BJ (cell line): ENCODE measurements at places on chromosomes 6 and 20.

DNA sequence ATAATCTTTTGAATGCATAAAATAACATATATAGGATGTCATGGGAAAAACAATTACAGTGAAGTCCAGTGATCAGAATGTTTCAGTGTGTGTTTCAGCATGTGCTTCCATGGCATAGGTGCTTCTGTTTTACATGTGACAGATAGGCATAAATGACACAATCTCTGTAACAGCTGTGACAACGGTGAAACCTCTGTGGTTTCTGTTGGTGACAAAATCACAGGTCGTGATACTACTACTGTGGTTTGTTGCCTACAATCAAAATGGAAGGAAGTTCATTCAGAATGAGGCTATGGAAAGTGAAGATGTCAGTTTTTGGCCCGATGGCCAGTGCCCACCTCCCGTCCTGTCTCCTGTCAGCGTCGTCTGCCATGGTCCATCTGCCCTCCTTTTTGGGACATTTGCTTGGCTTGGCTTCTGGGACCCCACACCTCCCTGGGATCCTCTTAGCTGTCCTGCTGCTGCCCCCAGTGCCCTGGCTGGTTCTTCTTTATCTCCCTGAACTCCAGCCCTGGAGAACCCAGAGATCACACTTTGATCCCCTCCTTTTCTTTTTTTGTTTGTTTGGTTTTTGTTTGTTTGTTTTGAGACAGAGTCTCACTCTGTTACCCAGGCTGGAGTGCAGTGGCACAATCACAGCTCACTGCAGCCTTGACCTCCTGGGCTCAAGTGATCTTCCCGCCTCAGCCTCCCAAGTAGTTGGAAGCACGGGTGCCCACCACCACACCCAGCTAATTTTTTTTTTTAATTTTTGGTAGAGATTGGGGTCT, 79.3 kb upstream of the NAA20 start:
- DNase-seq = no peak

DNA sequence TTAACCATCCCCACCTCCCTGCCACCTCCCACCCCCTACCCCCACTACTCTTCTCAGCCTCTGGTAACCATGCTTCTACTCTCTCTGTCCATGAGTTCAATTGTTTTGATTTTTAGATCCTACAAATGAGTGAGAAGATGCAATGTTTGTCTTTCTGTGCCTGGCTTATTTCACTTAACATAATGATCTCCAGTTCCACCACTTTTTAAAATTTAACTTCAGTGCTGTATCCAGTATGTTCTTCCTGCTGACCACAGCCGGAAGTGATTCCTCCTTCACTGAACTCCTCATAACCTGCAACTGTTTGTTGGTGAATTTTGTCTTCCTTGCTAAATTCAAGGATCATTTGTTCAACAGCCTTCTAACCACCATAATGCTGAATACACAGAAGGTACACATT, 3.9 kb downstream of the MAP7 start:
- no peak for DNase-seq

- no peak for DNase-seq
Observed at GRCh38 chr20:610130-611046, at the start of gene TCF15. Gene TCF15, minus strand, starts transcription at chr20:610309. Its CDS starts 72 bp downstream, at chr20:610237.

DNA sequence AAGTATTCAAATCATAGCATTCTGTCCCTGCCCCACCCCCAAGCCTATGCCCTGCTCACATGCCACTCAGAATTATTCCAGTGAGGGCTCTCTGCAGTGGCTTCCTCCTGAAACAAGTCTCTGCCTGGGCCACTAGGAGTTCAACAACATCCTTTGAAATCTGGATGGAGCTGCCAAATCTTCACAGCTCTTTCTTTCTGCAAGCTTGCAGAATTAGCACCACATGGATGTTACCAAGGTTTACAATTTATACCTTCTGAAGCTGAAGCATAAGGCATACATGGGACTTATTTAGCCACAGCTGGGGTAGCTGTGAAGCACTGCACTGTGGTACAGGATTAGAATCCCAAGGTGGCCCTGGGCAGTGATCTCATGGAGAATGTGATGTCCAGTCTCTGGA, 577.5 kb downstream of the CD109 start:
- DNase-seq = no peak

- DNase-seq = no peak
Observed at GRCh38 chr6:16965689-16966088, 136.2 kb upstream of the STMND1 start.

- DNase-seq = peak; percentile 98
Observed at GRCh38 chr6:13302751-13303667, 25.3 kb downstream of the TBC1D7 start.

DNA sequence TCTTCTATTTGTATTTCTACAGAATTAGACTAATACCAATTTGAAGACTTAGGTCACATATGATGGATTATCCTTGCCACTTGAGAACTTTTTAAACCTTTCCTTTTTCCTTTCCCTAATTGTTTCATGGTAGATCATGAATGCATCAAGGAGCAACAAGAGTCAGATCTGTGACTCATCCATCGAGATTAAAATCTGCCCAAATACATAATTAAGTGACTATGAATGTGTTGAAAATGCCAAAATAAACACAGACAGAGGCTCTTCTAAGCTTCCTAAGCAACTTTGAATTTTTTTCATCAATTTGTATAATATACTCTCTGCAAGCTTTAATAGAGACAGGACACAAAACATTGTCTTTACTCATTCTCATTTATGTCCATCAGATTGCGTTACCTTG, 23.5 kb upstream of the HTR1E start:
- DNase-seq = no peak

- peak; percentile 46 for DNase-seq
Observed at GRCh38 chr6:15260099-15260821, 14.4 kb downstream of the JARID2 start.

DNA sequence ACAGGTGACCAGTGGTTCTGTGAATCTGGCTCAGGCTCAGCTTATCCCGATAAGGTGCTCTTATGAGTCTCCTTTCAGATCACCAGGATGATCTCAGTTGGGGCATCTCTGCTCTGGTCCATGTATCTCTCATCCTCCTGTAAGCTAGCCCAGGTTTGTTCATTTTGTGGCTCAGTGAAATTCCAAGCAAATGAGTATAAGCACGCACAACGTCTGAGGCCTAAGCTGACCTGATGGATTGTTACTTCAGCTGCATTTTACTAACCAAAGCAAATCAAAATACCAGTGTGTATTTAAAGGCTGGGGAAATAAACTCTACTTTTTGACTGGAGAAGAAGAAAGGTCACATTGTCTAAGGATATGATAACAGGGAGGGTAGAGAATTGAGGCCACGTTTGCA, 551.0 kb upstream of the BTBD3 start:
- no peak for DNase-seq

GRCh38 chr6:154252678-154253077, 103.9 kb downstream of the IPCEF1 start:
- DNase-seq = no peak

DNA sequence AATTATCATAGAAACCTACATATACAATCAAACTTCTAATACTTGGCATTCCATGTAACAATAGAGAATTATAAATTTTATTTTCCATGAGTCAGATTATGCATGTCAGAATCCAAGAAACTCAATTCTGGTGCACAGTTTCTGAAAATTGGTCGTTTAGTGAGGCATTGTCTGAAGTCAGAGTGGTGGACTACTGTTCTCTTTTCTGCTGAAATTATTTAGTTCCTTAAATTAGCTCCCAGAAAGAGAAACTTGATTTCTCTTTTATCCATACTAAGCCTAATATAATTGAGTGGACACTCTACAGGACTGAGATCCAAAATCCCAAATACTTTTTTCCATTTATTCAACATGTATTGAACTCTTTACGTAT, 265.5 kb downstream of the ALDH8A1 start:
- no peak for DNase-seq

- DNase-seq = peak; percentile 37
Observed at GRCh38 chr6:41488433-41489119, 57.6 kb upstream of the FOXP4 start.

DNA sequence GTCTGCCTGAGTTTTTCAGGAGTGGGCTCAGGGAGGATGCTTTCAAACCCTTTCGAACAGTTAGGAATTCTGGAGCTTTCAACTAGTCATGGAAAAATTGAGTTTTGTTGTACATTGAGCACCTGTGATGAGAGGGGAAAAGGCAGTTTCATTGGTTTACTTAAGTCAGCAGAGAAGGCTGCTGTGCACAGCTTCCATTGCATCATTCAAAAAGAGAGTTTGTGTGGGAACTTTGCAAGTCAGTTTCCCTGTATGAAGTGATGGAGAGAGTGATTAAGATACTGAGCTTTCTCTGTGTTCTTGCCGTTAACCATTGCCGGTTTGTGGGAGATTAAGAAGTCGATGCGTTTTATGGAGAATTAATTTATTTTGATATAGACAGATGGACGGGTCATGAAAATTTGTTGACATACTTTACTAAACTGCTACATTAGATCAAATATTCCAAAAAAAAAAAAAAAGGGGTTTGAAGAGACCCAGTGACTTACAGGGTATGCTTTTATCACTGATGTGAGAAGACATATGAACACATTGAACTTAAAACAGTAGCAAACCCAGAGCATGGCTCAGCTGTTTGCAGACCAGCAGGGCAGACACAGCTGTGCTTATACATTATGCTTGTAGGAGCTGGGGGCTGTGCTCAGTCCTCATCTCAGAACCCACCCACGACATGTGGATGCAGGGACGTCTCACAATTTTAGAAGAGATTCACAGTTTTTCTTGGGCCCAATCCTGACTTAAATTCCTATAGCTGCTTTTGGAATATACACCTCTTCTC, 234.1 kb downstream of the SOX4 start:
- no peak for DNase-seq

- DNase-seq = no peak
Observed at GRCh38 chr6:33286946-33287914, 1.8 kb downstream of the WDR46 start.

- DNase-seq = no peak
Observed at GRCh38 chr6:139939189-139939979, 564.9 kb upstream of the CITED2 start.

GRCh38 chr6:73731285-73731684, 35.3 kb downstream of the CD109 start:
- no peak for DNase-seq

DNA sequence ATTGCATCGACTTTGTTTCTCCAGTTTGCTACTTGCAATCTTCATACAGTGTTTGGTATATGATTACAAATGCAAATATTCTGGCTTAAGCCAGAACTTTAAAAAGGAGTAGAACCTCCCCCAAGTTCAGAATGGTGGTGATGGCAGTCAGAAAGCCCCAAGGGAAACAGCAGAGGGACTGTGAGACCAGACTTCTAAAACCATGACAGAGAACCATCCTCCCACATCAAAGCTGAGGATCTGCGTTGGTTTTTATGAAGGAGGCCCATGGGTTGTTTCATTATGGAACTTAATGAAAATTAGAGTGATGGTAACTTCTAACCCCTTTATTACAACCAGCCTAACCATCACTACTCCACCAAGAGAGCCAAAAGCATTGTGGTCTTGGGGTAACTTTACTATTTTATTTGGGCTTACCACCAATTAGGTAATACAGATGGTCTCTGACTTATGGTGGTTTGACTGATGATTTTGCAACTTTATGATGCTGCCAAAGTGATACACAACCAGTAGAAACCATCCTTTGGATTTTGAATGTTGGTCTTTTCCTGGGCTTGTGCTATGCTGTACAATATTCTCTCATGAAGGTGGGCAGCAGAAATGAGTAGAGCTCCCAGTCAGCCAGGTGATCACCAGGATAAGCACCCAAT, 10.9 kb upstream of the MRS2 start:
- no peak for DNase-seq

GRCh38 chr6:54291738-54292137, 16.5 kb upstream of the TINAG start:
- DNase-seq = peak; percentile 59

DNA sequence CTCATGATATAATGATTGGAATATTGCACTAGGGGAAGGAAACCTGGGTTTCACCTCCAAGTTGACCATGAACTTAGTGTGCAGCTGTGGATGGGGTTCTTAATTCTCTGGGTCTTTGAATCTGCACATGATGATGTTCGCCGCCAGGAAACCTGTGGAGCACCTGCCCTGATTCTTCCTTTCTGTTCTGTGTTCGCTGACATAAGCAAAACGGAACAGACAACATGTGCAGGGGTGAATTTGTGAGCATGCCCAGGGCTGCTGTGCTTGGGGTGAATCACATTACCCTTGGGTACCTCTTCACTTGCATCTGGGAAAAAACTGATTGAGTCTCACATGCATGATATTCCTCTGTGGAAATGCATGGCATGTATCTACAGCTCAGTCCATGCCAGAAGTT, 48.8 kb downstream of the CAP2 start:
- DNase-seq = no peak

DNA sequence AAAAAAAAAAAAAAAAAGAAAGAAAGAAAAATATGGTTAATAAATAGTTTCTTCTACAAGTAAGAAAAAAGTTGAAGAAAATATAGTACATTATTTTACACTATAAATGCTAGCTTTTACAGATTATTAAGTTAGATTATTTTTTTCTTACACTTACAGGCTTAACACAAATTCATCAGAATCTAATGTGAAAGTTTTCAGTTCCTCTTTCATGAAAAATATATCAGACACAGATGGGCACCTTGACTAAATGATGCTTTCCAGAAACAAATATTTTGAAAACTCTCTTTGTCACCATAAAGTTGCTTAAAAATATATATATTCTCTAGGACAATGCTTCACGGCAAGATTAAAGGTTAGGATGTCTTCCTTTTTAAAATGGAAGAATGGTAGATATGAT, 321.8 kb upstream of the HSF2 start:
- DNase-seq = no peak

DNA sequence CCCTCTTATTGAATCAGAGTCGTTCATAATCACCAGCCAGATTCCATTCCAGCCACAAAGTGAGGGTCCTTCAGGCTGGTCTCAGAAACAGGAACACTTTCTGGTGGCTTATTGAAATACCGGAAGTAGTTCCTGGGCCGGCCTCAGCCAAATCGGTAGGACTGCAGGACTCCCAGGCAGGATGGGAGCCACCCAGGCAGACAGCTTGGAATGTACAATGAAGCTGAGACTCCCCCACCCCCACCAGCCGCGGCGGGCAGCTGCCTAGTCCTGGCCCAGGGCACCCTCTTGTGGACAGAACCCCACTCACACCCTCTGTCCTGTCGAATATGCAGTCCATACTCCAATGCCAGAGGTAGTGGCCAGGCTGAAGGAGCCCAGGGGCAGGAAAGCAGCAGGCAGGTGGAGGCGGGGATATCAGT, 43.8 kb downstream of the MDFI start:
- peak; percentile 27 for DNase-seq

- DNase-seq = no peak
Observed at GRCh38 chr6:156720691-156721685, 56.2 kb upstream of the ARID1B start.

DNA sequence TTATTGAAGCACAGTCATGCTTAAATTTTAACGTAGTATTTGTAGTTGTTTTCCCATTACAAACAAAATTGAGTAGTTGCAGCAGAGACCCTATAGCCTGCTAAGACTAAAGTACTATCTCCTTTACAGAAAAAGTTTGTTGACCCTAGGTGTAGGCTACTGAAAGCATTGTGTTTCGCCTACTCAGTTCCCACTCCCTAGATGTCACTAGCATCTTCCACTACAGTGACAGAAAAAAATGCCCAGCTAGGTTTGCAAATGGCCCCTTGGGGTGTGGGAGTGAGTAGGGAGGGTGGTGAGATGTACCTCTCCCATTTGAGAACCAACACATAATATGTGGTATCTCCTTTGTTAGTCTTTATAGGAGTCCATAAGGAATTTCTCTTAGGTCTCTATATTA, 34.5 kb downstream of the UBR2 start:
- DNase-seq = no peak

GRCh38 chr20:33933469-33933909, 60.2 kb upstream of the RALY start:
- DNase-seq = no peak

- no peak for DNase-seq
Observed at GRCh38 chr6:170438861-170439260, 114.2 kb downstream of the PSMB1 start.
